Daoy (cell line): ENCODE measurements at places on chromosomes 7 and 10. TPM values are rescaled to one million over a fixed set of nuclear protein-coding genes. Genes with fewer than 3 reads are reported as not detected.

GRCh38 chr7:100396421-100396982 lies 23.2 kb downstream of the PILRA start:
- no peak for DNase-seq

DNA sequence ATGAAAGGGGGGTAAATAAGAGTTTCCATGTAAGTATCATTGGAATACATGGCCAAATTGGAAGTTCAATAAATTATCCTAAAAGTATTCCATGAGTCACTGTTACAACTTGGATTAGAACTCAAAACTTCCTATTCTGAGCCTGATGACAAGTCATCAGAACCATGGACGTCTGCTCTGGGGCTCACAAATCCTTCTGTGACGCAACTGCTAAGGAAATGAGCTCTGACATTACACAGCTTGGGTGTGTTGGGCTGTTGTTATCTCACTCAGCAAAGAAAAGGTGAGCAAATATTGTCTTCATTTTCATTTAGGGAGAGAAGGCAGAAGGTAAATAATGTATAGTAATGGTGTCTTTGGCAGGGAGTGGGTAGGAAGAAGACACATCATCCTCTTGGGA lies 214.8 kb upstream of the ADO start:
- no peak for DNase-seq

DNA sequence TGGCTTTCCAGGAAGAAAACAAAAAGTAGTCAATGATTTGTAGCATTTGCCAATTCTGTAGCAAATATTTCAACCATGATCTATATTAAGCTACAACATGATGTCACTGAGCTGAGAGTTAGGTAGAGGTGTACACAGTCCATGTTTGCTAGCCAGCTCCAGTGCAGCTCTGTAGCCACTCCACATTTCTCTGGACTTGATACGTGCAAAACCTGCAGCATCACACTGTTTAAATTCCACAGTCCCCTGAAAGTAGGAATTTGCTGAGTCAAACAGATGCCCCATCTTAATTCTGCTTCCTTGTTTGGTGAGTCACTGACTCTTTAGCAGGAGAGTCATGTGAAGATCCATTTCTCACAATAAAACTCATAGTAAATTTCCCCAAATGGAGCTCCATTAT lies 89.8 kb upstream of the LRRTM3 start:
- DNase-seq = peak; percentile 23

GRCh38 chr7:96832092-96832662 lies 122.5 kb upstream of the SEM1 start:
- DNase-seq = no peak

DNA sequence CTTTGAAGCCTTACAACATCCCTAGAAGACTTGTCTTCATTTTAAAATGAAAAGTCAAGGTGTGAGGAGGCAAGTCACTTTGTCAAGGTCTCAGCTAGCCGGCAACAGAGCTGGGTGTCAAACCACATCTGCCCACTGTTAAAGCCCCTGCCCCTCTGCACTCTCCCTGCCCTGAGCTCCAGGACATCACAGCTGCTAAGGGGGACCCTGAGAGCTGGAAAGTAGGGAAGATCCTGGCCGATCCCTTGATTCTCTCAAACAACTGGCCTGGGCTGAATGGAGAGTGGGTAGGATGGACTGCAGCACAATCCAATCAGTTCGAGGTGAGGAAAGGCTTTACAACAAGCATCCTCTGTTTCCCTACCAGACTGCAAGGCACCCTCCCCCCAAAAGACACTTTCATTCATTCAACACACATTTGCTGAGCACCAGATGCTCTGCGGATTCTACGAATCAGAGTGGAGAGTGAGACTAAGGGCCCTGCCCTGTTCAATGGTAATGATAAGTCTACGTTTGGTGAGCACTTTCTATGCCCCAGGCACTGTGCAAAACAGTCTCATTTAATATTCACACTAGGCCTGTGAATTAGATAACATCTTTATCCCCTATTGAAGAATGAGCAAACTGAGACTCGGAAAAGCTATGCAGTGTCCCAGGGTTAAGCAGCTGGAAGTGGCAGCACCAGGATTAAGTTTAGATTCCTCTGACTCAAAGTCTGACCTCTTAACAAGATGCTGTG lies 148.1 kb downstream of the HERPUD2 start:
- DNase-seq = no peak

- no peak for DNase-seq
These were observed 124.2 kb upstream of the ZNF746 start for GRCh38 chr7:149621776-149622175.

DNA sequence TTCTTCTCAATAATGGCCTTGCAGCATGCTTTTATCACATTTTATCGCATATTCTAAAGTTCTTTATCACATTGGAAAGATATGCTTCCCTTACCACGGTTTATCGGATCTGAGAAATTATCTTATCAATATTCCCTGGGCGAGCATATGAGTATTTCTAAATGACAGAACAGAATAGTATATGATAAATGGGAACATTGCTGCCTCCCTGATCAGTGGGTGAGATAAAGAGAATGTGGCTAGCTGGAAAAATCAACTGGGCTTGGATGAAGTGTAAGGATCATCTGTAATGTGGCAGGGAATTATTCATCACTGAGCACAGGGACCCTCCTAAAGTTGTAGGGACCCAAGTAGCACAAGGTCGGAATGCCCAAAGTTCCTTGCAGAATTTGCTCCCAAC lies 667.4 kb upstream of the NRP1 start:
- no peak for DNase-seq

DNA sequence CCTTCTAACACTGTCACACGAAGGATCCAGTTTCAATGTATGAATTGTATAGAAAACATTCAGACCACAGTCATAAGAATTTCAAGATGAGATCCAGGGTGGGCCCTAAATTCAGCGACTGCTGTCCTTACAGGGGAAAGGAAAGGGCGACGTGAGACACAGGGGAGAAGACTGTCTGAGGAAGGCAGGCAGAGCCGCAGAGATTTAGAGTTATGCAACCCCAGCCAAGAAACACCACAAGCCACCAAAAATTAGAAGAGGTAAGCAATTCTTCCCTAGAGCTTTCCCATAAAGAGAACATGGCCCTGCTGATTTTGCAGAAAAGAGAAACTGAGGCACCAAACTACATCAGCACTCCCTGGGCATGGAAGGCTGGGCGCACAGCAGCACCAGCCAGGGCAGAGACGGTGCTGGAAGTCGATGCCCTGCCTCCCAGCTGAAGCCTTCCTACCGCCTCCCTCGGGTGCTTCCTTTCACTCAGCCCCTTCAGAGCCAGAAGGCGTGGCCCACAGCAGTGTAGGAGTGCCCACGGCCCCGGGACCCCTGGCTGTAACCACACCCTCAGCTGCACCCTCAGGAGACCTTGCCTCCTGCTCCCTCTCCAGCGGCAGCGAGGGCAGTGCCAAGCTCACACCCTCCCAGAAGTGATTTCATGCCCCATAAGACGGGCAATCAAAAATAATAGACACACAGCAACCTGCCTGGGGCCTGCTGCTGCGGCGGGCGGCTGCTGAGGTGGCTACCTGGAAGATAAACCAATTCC lies 81.0 kb upstream of the LRRC4 start:
- DNase-seq = no peak

DNA sequence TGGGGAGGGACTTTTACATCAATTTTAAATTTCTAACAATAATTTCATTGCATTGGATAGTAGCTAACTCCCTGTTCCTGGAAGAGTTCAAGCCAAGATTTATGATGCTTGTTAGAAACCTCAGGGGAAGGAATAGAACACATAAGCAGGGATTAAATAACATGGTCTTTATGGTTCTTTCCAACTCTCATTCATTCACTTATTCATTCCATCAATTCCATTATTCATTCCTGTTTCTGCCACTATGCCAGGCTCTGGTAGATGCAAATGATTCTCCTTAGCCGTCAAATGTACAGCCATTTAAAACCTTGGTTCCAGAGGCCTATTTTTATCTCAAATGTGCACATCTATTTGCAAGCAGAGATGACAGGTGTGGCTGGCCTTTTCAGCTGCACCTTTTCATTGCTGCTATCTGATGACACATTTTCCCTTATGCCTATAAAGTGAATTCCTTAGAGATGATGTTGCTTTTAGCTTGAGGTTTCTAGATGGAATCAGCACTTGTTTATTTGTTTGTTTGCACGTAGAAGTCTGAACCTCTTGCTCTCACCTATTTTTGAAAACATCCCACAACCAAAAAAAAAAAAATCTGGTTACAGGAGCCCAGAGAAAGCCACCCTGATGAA lies 205.7 kb upstream of the IGFBP3 start:
- no peak for DNase-seq

DNA sequence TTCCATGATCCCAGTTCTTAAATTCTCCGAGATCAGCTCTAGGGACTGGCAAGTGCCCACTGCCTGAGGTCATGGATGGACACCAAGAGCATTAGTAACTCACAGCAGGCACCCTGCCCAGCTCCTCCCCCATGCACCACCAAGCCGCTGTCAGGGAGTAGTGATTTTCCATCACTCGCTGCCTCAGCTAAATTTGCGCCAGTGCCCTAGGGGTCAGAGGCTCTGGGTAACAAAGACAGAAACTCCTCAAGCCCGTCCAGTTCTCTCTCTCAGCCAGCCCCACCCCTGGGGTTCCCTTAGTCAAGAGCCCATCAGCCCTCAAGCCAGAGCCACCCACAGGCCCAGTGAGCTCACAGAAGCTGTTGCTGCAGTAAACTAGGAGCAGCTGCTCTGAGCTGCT lies 30.0 kb downstream of the PAX2 start:
- peak; percentile 22 for DNase-seq

DNA sequence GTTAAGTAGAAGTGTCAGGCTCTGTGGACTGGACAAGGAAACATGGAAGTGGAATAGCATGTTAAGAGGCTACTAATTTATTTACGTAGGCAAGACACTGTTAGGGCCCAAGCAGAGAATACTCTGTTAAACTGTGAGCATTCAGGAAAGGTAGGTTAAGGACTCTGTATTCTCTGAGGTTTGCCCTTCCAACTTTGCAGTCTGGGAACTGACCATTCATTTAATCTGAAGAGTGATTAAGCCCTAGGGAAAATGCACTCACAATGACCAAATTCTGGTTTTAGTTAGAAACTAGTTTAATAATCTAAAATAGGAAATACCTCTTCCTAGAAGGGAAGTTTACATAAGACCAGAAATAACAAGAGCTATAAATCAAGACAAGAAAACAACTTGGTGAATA lies 266.6 kb downstream of the SUGCT start:
- DNase-seq = no peak

The ANKRD30A gene
- not detected in 2 replicates for total RNA-seq

DNA sequence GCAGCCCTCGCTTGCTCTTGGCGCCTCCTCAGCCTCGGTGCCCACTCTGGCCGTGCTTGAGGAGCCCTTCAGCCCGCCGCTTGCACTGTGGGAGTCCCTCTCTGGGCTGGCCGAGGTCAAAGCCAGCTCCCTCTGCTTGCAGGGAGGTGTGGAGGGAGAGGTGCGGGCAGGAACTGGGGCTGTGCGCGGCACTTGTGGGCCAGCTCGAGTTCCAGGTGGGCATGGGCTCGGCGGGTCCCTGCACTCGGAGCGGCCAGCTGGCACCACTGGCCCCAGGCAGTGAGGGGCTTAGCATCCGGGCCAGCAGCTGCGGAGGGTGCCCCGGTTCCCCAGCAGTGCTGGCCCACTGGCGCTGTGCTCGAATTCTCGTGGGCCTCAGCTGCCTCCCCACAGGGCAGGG lies 152.1 kb upstream of the SEMA3C start:
- DNase-seq = no peak

DNA sequence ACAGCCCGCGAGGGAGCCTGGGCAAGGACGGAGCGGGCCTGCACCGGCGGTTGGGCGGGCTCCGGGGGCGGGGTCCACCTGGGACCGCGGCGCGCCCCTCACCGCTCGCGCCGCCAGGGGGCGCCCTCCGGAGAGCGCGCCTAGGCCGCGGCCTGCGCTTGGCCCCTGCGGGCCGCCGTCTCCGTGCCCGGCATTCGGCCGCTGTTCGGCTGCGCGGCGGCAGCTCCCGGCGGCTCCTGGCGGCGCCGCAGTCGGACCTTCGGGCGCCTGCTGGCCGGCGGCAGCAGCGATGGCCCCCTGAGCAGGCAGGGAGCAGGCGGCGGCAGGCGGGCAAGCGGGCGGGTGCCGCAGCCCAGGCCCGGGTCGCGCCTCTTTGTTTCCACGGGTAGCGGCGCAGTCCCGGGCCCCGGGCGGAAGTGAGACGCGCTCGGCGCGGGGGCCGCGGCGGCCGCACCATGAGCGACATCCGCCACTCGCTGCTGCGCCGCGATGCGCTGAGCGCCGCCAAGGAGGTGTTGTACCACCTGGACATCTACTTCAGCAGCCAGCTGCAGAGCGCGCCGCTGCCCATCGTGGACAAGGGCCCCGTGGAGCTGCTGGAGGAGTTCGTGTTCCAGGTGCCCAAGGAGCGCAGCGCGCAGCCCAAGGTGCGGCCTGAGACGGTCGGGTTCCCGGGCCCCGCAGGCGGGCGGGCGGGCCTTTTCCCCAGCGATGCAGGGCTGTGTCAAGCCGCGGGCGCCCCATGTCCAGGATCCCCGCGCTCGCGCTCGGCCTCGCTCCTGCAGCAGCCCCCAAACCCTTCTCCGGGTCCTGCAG lies at the start of gene INTS15:
TSS of gene INTS15 (plus strand) at position 193 of the 816 bp plus-strand sequence. CDS start at position 456, 263 bp downstream.
- peak; percentile 86 for DNase-seq

DNA sequence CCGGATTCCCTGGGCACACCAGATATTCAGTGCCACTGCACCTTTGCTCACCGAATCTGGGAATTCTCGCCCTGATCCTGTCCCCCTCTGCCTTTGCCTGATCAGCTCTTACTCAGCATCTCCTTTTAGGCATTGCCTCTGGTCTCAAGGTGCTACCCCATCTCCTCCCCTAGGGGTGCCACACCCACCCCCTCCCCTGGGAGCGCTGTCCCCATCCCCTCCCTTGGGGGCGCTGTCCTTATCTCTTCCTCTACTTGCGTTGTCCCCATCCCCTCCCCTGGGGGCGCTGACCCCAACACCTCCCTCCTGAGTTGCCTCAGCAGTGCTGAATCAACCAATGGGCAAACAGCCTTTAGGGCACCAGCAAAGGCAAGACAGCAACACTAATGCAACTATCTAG lies 686.9 kb upstream of the FOXK1 start:
- peak; percentile 22 for DNase-seq

DNA sequence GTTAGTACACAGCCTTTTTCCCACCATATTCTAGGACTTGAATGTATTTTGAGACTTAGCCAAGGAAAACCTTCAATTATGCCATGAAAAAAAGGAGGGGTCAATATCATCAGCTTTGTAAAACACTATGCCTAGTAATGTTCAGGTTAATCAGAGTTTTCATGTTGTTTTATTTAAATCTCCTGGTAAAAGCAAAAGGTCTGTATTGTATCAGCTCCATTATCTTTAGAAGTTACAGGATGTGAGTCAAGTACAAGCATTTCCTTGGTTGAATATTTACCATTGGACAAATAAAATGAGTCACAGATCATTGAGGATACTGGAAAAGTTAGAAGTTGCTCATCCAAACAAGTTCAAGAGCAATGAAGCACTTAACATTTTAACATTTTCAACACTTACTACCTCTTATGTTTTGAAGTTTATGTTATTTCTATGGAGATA lies 89.9 kb upstream of the CAPZA2 start:
- DNase-seq = peak; percentile 54

DNA sequence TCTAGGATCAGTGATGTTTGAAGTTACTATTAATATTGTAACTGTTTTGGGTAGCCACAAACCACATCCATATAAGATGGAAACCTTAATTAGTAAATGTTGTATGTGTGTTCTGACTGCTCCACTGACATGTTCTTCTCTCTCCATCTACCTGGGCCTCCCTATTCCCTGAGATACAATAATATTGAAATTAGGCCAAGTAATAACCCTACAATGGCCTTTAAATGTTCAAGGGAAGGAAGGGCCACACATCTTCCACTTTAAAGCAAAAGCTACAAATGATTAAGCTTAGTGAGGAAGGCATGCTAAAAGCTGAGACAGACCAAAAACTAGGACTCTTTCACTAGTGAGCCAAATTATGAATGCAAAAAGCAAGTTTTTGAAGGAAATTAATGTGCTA lies 176.4 kb upstream of the ANK3 start:
- DNase-seq = no peak
